ENCODE measurements at places on chromosomes 2 and 18.

GRCh38 chr2:127022817-127023216, 84.1 kb downstream of the BIN1 start:
- no peak for DNase-seq

- no peak for DNase-seq
Observed at GRCh38 chr2:142188562-142188961, 57.7 kb upstream of the LRP1B start.

DNA sequence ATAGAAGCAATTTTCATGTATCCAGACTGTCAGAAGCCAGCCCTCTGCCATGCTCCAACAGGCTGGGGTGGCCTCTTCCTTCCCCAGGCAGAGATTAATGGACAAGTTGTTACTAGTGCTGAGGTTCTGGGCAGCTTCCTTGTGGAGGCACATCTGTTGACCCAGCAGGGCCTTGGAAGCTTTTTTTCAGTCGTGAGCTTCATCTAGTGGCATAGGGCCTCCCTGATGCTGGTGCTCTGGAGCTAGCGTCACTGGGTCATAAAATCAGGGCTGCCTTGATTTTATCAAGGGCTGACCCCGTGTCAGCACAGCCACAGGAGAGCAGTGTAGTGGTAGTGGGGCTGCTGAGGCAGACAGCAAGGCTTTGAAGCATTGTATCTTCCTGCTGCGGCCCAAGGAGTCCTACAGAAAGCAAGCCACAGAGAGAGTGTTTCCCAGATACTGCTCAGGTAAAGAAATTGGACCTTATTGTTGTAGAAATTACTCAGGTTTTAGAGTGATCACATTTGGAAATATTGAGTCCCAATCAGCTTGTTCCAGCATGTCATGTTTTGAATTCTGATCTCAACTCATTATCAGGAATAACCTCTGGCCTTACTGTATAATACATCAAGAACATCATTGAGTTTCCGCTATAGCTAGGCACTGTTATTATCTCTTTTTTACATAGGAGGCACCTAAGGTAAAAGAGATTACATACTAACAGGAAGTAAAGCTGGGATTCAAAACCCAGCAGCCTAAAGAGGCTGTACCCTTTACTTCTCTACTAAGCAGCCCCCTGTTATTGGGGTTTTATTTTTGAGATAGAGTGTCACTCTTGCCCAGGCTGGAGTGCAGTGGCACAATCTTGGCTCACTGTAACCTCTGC, 92.3 kb upstream of the ALPP start:
- no peak for DNase-seq

- DNase-seq = no peak
Observed at GRCh38 chr2:158403237-158403636, 53.3 kb downstream of the CCDC148 start.

GRCh38 chr2:240107477-240107796, 28.7 kb downstream of the COPS9 start:
- no peak for DNase-seq

Data from NCI-H1092 treated with DMSO at 0.1 percent for 48 hours (cell line).